ENCODE measurements at places on chromosomes 6 and 20.

- DNase-seq = peak; percentile 60
These were observed 18.0 kb downstream of the HRH3 start for GRCh38 chr20:62202083-62202395.

GRCh38 chr6:16305246-16305725 is 66.9 kb downstream of the GMPR start:
- peak; percentile 83 for DNase-seq

GRCh38 chr20:8749101-8749500 is 319.8 kb upstream of the PLCB4 start:
- DNase-seq = no peak

DNA sequence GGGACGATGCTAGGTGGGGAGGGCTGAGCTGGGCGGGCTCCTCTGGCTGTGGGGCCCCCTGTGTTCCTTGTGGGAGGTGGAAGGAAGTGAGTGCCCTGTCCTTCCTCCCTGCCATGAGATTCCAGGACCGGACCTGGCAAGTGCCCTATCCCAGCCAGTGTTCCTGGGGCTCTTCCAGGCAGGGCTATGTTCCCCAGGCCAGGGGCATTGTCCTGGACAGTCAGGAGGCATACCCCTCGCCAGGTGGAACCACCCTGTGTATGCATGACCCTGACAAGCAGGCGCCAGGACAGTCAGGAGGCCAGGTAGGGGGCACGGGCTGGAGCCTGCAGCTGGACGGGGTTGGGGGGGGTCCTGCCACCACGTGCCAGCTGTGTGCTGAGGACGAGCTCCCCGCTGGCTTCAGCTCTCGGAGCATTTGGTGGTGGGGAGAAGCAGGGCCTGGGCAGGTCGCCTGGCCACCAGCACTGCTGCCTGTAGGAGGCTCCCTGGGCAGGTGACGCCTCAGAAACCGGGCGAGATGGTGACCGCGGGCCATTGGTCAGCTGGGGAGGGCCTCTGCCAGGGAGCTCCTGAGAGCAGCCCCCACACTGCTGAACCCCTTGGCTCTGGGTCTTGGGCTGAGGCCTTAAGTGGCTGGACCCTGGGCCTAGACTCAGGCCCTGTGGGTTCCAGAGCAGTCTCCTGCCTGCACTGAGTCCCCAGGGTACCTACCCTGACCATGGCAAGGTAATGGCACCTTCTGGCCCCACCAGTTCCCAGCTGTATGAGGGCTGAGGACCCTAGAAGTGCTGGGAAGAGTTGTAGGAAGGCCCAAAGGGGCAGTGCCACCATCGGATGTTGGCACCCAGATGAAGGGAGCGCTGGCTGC is 694 bp downstream of the SLC17A9 start:
- no peak for DNase-seq

- DNase-seq = no peak
These were observed 29.7 kb downstream of the GJA1 start for GRCh38 chr6:121465101-121465500.

DNA sequence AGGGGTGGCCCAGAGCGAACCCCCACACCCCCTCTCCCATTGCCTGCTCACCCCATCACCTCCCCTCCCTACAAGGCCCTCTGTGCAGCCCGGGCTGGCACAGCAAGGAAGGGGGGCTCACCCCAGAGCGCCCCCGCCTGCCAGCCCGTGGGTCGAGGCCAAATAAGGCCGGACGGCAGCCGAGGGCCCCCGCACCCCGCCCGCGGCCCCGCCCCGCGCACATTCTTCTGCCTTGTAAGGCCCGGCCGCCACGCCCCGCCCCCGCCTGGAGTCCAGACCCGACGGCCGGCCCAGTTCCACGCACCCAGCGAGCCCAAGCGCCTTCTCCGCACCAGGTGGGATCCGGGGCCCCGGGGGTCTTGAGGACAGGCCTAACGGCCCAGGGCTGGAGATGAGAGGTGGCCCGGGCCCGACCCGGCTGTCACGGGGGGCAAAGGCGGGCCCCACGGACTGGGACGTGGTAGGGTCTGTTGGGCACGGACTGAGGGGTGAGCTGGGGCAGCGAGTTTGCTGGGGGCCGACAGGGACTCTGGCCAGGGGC is at the start of gene MYL9:
Gene MYL9, plus strand, starts transcription at position 293 of the 541 bp plus-strand sequence. CDS start 3,366 bp downstream, outside the sequence.
- DNase-seq = peak; percentile 71

- no peak for DNase-seq
These were observed 30.2 kb upstream of the CST7 start for GRCh38 chr20:24918579-24919566.

DNA sequence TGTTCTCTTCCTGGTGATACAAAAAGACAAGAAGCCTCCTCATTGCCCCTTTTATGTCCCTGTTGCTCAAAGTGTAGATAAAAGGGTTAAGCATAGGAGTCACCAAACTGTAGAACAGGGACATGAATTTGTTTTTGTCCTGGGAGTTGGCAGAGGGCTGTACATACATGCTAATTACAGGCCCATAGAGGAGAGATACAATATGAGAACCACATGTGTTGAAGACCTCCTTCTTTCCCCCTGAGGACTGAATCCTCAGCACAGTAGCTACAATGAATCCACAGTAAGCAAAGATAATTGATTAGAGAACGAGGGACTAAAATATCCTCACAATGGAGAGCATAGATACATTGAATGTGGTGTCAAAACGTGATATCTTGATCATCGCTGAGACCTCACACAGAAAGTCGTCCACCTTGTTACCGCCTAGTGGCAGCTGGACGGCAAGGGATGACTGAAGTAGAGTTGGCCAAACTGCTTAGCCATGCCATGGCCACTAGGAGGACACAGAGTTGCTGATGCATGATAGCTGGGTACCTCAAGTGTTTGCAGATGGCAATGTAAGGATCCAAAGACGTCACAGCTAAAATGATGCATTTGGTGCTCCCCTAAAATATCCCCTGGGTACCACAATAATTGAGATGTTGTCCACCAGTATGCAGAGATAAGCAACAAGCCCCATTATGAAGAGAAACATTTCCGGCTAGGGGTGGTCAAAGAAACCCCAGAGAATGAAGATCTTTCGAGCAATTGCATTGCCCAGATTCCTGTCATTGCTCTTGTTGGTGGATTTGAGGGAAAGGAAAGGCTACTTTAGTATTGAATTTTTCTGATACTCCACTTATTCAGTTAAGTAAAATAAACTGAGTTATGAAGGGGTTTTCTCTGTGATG is 15.0 kb downstream of the OR2B3 start:
- DNase-seq = peak; percentile 16

DNA sequence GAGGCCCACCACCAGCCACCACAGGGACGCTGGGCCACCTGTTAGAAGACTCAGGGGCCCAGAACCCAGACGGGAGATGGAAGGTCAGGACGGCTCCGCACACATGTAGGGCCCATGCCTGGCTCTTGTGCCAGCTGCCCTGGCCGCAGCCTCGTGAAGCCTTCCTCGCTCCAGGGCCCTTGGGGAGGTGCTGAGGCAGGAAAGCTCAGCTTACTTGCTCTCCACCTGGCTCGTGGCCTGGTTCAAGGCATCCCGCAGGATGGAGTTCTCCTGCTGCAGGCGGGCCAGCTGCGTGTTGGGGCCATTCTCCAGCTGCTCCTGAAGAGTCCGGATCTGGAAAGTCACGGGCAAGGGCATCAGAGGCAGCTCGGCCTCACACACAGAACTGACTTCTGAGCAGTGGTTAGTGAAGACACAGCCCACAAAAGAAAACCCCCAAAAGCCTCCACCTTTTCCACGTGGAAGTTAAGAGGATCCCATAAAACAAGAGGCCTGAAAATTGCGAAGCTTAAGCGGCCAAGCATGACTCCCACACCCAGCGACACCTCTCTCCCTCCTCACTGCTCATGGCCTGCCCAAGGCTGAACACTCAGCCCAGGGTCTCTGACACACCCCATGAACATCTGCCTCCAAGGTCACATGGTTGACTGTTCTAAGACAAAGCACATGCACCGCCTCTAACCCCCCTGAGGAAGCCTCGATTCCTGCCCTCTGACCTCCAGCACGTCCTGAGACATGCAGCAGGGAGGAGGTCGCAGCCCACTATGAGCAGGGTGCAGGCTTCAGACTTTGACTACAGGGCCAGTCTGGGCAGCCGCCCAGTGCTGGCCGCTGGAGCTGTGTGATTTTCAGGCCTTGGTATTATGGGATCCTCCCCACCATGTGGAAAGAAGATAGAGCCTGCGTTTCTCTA is 46.5 kb downstream of the RRBP1 start:
- DNase-seq = no peak

GRCh38 chr6:19231878-19232561 is 605.1 kb upstream of the ID4 start:
- DNase-seq = no peak

DNA sequence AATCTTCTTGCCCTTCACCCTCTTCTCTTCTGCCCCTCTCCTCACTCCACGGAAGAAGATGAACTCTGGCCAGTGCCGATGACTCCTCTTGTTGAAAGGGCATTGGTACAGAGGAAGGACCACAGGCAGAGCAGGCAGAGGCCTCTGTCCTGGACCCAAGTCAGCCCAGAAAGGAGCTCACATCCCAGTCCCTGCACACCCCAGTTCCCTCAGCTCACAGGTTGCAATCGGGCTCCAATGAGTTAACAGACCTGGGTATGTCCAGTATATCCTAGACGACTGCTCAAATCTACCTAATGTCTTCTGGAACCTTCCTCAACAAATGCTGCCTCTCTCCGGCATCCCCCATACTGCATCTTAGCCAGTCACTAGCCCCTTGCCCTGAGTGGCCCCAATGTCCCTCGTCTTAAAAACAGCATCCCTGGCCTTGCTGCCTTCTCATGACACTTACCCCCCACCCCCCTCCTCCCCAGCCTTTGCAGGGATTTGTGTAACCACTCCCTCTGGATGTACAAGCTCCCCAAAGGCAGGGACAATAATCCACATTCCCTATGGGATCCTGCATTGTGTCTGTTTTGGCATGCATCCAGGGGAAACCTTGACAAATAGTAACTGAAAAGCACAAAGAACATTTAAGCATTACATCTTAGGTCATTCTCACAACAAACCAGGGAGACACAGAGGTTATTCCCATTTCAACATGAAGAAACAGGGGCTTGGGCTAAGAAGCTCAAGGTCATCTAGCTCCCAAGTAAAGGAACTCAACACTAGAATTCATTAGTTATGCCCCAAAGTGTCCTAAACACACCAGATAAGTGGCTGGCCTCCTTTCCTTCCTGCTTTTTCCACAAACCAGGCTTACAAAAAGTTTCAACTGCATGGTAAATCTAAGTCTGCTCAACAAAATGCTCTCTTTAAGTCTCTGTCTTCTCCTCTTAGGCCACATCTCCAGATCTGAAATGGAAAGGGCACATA is 45.1 kb downstream of the TRERF1 start:
- no peak for DNase-seq

DNA sequence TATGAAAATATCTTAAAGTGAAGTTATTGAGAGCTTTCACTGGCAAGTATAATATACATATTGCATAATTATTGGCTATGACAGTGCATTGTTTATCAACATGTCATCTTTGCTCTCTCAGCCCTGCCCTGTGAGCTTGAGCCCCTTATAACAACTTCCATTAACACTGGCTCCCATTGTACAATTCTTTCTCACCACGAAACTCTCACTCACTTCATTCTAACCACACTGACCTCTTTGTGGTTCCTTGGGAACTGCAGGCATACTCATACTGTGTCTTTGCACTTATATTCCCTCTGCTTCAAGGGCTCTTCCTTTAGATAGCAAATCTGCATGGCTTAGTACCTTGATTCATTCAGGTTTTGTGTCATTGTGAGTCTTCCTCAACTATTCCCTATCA is 411.8 kb downstream of the CDKAL1 start:
- peak; percentile 32 for DNase-seq

GRCh38 chr6:136920671-136921380 is 1.3 kb upstream of the SLC35D3 start:
- DNase-seq = peak; percentile 58

GRCh38 chr6:119243657-119244056 is 105.9 kb downstream of the MAN1A1 start:
- DNase-seq = no peak

- DNase-seq = no peak
These were observed 6.7 kb downstream of the SNAI1 start for GRCh38 chr20:49989234-49990065.

GRCh38 chr20:5895626-5896025 is 54.7 kb downstream of the TRMT6 start:
- no peak for DNase-seq

- DNase-seq = no peak
These were observed 119.9 kb upstream of the ASCC3 start for GRCh38 chr6:101001012-101001411.

- DNase-seq = no peak
These were observed 135.0 kb upstream of the SUPT3H start for GRCh38 chr6:45512717-45513116.

GRCh38 chr6:74976701-74977100 is 229.2 kb downstream of the COL12A1 start:
- DNase-seq = no peak

DNA sequence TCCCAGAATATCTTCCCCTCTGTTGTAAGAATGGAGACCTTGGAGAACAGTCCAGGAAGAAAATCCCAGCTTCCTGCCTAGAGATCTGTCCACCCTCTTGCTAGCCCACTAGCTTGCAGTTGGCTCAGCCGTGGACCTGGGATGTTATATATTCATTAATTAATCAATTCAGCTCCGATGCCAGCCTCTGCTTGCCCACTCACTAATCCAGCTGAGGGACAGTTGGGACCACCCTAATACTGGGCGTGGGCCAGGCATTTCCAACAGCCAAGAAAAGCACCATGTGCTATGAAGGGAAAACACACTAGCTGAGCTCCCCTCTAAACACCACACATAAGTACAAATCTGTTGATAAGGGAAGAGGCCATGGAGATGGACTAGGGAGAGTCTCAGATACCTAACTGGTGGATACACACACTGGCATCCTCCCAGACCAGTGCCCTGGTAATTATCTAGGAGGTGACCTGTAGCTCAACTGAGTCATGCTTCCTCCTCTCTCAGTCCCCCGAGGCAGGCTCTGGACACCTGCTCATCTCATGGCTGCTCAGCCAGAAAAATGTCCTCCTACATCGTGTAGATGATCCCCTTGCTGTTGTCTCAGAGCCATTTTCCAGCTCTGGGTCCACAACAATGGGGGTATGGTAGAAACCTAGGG is 78.9 kb downstream of the ANKRD60 start:
- DNase-seq = no peak

GRCh38 chr6:26570027-26570809 is 26.5 kb upstream of the ABT1 start:
- DNase-seq = no peak

DNA sequence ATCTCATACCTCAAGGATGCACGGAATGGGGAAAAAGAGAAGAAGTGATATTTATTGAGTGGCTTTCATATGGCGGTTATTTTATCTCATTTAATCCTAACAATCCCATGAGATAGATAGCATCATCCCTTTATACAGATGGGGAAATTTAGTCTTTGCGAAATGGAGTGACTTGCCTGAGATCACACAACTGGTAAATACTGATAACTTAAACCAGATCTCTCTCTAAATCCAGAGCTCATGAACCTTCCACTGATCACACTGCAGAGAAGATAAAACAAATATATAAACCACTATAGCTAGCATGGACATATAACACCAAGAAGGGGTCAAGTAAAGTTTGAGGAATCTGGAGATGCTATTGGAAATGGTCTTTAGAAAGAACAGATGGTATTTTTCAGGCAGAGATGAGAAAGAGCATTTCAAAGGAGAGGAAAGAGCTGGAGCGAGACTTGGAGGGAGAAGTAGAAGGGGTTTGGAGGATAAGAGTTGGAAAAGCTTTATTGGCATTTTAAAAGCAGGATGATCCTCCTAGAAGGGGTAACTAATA is 139.8 kb upstream of the TNFAIP3 start:
- DNase-seq = no peak

All from GM20000 (cell line).